ENCODE measurements at places on chromosomes 12 and 14.

GRCh38 chr12:22641353-22642053, 16.5 kb downstream of the ETNK1 start:
- DNase-seq, result no peak

DNA sequence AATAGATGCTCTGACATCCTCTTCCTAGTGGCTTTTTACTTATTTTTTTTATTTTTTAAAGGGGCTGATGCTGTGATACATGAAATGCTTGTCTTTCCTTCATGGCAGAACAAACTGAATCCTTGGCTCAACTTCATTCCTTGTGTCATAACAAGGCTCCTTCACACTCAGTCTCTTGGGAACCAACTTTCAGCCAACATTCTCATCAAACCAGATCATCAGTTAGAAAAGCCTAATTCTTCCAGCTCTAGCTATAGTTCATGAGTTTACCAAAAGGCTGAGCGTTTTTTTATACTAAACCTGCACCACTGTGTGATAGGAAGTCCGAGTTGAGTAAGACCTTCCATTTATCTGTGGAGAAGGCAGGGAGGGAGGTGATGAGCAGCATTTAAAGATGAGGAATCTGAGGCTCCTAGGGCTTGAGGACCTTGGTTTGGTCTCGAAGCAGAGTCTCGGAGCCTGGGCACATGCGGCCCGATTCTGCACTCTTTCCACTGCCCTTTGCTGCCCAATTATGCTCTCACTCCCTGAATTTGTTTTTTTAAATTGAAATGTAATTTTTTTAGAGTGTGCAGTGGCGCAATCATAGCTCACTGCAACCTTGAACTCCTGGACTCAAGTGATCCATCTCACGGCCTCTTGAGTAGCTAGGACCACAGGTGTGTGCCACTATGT, 8.2 kb downstream of the GPRC5D start:
- no peak for DNase-seq

DNA sequence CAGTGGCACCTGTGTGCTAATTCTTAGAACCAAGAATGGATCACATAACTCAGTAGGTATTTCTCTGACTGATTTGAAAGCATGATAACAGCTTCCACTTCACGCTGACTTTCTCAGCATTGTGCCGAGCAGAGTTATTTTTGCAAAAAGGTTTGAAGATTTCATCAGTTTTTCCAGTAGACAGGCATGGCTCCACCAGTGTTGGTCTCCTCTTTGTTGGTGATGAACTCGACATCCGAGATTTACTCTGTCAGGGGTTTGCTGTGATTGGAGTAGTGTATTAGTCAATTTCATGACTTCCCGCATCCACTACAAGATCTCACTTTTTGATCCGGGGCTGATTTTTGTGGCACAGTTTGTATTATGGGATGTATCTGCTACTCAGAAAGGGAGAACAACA, 85.3 kb downstream of the PRKCH start:
- DNase-seq, result no peak

- DNase-seq, result no peak
Observed at GRCh38 chr12:19683178-19683927, 244.1 kb downstream of the AEBP2 start.

GRCh38 chr12:68971404-68971803, 38.4 kb upstream of the CPM start:
- no peak for DNase-seq

DNA sequence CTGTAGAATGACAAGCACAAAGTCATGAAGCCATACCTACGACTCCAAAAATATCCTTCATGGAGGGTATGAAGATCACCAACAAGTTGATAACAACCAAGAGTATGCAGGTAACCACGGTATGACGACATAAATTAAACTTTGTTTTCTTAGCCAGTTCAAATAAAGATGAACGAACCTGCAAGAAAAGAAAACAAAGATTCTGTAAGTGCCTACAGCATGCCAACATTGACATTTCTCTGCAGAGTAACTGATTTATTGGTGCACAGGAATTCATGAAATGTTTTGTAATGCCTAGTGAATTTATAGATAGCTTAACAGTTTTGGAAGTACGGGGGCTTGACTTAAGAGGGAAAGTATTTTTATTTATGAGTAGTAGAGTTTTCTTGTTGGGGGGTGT, 71.0 kb downstream of the SLC38A1 start:
- no peak for DNase-seq

GRCh38 chr14:21852775-21853174, 179.2 kb upstream of the OR4E1 start:
- DNase-seq, result no peak

- no peak for DNase-seq
Observed at GRCh38 chr12:29239336-29239735, 90.3 kb downstream of the FAR2 start.

DNA sequence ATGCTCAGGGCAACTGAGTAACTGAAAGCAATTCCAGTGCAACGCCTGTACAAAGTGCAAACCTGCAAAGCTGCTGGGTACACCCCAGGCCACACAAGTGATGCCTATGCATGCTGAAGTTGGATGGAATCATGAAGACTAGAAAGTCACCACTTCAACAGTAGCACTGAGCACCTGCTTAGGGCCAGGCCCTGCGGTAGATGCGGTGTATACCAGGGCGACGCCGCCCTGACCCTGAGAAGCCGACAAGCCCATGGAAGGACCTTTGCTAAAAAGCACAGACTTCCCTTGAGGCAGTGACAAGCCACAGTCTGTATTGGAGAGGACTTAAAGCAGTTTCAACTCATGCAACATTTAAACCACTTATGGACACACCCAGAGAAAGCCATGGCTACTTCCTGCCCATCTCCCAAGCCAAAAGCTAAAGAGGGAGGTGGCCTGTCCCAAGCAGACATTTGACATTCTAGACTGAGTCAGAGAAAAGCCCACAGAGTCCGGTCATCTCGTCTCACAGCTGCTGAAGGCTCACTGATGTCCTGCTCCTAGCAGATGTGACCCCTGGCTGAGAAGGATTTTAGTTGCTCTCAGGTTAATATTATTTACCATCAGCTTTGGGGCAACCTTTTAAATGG, 843.9 kb upstream of the TMEM132C start:
- no peak for DNase-seq

GRCh38 chr12:20883288-20883687, 72.8 kb downstream of the SLCO1B3 start:
- DNase-seq, result no peak

DNA sequence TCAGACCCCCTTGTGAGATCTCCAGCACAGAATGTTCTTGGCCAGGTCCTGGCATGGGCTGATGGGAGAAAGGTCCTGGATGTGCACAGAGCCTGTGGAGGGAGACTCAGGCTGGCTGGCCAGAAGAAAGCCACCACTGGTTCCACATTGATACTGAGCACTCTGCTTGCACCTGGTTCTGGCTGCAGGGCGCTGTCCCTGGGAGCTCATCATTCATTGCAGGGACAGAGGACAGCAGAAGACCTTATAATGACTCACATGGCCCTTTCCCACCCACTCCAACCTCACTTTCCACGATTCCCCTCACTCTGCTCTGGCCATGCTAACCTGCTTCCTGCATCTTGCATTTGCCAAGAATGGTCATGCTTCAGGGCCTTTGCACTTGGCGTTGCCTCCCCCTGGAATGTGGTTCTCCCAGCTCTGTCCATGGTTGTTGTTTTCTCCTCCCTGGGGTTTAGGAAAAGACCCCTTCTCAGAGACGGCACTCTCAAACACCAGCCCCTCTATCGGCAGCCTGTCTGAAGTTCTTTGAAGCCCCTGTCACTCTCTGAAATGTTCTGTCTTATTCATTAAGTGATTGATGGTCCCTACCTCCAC, 10.3 kb downstream of the KRT7 start:
- DNase-seq, result no peak

GRCh38 chr12:2613326-2614073, 181.3 kb upstream of the FKBP4 start:
- no peak for DNase-seq

DNA sequence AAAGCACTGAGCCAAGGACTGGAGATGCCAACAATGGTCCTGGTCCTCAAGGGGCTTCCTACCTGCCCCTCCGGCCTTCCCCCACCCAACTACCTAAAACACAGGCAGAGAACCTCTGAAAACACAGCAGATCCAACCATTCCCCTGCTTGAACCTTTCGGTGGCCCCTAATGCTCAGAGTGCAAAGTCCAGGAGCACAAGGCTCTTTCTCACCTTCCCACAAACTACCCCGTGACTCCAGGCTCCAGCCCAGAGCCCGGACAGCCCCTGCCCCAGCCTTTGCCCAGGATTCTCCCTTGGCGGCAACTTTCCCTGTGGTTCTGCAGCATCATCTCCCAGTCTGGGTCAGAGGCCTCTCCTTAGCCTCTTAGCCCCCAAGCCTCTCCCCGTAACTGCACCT, 1.6 kb upstream of the CD9 start:
- no peak for DNase-seq

DNA sequence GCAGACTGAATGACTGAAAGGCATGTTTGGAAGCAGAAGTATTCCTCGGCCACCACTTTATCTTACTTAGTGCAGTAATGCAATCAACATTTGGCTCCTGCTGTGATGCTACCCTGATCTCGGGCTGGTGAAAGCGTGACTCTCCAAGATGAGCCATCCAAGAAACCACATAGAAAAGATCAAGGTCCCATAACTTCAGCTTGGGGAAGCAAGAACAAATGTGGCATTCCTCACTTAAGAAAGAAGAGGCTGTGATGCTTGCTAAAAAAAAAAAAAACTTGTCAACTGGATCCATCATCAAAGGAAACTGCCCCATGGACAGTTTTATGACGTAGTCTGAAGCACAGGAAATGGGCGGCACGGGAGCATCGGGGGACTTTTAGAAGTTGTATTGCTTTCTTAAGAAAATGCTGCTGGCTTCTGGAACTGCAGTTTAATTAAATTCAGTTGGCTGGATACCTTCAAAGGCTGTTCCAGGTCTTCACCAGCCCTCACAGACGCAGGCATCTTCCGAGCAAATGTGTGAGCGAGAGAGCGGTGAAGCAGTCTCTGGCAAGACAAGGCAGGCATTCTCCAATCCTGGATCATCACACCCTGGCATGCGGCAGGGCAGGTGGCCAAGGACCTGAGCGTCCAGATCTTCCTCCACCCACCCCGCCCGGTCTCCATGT, 38.2 kb upstream of the MAP1LC3B2 start:
- DNase-seq, result peak; percentile 54

DNA sequence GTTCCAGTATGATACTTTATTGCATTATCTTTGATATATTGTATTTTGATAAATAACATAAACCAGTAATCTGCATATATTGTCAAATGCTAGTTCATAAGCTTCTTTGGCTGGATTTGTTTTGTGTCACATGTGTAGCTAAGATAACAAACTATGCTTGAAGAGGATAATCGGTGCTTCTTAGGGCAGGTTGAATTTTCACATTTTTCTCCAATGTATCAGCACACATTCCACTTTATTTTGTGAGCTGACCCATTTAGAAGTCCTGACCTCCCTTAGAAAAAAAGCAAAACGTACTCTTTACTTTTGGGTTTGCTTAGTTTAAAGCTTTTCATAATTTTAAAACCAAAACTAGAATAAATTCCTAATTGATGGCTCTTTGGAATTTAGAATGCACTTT, 277.7 kb upstream of the DDHD1 start:
- DNase-seq, result no peak

GRCh38 chr12:6975297-6976032, 4.8 kb downstream of the EMG1 start:
- no peak for DNase-seq

GRCh38 chr12:92927436-92928281, 1.4 kb downstream of the EEA1 start:
- DNase-seq, result no peak

GRCh38 chr12:48997719-48998496, 1.3 kb downstream of the DDN start:
- no peak for DNase-seq

DNA sequence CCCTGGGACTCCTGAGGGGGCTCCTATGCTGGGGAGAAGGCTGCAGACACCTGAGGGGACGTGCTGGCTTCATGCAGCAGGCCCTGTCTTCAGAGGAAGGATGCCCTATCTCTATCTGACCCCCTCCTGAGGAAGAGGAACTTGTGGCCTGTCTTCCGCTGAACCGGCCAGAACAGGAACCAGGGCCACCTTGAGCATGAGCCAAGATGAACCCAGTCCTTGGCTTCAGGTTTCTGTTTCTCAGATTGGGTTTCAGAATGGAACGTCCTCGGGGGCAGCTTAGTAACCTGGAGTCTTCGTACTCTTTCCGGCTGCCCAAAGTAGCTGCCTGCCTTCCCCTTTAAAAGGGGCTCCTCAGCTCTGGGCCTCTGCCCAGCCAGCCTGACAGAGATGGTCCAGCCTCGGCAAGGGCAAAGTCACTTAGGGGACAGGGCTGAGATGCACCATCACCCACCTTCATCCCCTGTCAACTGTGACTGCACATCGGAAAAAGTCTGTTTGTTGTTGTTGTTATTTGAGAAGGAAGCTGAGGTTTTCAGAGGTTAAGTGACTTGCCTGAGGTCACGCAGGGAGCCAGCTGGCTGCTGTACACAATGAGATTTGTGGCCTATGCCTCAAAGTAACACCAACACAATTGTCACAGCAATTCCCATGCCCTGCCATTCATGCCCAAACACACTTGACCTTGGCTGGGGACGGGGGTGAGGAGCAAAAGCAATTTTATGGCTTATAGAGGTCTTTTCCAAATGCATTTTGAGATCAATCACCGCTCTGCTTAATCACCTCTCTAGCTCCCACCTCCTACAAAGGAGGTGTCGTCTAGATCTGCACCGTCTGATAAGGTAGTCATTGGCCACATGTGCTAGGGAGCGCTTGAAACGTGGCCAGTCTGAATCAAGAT, 13.4 kb downstream of the ASB2 start:
- DNase-seq, result peak; percentile 71

DNA sequence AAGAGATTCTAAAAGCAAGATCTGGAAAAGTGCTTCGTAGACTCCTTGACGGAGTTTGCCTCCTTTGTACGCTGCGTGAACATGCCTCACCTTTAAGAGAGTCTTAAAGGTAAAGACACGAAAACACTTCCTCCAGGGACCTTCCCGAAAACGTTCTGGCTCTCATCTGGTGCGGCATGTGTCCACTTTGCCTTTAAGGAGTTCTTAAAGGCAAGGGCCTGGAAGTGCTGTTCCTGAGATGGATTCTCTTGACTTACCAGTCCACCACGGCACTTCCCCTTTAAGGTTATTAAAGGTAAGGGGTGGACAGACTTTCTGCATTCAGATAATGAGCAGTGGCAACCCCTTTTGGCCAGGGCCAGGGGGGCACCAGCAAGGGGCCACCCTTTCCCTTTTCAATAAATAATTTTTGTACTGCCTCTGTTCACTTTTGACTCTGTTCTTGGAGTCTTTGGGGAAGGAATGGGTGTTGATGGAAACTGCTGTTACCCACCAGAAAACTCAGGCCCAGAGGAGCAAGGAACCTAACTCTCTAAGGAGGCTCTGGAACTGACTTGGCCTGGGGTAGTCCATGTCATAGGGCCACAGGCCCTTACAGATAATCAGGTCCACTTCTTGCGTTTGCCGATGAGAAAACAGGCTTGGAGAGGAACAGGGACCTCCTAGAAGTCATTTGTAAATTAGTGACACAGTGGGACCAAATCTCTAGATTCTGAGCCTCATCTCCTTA, 4.4 kb downstream of the REM2 start:
- peak; percentile 7 for DNase-seq

Measured in T-helper 2 cell (primary cell).